ENCODE measurements at places on chromosomes 1 and 21.

DNA sequence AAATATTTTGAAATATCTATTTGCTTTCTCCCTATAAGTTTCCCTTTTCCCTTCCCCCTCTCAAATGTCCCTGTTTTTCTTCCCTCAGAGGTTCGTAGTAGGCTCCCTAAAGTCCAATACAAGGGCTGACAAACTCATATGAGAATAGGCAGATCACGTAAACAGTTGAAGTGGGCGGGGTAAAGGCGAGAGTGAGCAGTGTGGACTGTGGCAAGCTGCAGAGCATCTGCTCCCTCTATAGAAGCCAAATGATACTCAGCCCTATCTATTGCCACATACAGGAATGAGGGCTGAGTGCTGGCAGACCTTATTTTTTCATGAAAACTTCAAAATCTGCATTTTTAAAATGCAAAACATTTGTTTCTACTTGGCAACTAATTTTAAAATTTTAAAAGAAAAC lies 26.3 kb downstream of the PRDX6 start:
- no peak for DNase-seq

GRCh38 chr1:68308034-68308433 lies 75.7 kb upstream of the WLS start:
- DNase-seq = no peak

GRCh38 chr21:45373991-45374816 lies 30.8 kb upstream of the COL18A1 start:
- no peak for DNase-seq

GRCh38 chr1:92307980-92308379 lies 9.1 kb downstream of the RPAP2 start:
- DNase-seq = no peak

GRCh38 chr21:46269466-46269865 lies 15.9 kb downstream of the MCM3AP start:
- no peak for DNase-seq

GRCh38 chr1:247335882-247336281 lies 4.2 kb upstream of the ZNF496 start:
- DNase-seq = no peak

DNA sequence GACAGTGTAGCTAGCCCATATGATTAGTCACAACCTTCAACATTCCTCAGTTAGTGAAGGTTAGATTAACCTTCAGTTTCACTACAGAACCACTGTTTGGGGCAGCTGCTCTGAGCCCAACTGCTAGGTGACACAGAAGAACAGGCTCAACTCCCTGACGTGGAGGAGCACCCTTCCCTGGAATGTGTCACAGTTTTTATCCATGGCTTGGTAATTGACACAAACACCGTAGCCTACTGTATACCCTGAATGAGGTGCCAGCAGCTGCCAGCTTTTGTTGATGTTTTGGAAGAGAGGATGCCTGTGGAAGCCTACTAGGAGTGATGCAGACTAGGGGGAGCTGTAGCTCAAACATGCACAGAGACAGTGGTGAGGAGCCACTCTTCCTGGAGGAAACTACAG lies 56.6 kb upstream of the CR2 start:
- DNase-seq = peak; percentile 17

- DNase-seq = no peak
These were observed 106.6 kb upstream of the RAB4A start for GRCh38 chr1:229164348-229164747.

GRCh38 chr1:228937851-228938536 lies 202.7 kb downstream of the RHOU start:
- no peak for DNase-seq

GRCh38 chr1:168774241-168774640 lies 45.2 kb upstream of the DPT start:
- DNase-seq = no peak

GRCh38 chr1:36134505-36135329 lies 9.7 kb upstream of the COL8A2 start:
- DNase-seq = no peak

GRCh38 chr21:18522181-18522972 lies 118.8 kb upstream of the TMPRSS15 start:
- no peak for DNase-seq

DNA sequence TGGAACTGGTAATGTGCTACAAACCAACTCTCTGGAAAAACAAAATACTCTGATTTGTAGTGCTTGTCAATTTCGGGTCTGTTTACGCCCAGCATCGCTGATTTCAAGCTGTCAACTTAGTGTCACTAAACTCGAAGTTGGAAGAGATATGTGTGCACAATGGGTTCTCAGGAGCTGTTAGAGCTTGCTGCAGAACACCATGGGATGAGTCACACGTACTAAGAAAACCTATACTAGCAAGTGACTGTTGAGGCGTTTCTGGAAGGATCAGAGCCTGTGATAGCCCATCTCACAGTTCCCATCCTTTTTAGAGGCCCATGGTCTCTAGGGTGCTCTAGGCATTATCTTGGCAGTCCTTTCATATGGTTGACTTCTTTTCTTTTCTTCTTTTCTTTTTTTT lies 14.3 kb downstream of the GMEB1 start:
- DNase-seq = no peak

DNA sequence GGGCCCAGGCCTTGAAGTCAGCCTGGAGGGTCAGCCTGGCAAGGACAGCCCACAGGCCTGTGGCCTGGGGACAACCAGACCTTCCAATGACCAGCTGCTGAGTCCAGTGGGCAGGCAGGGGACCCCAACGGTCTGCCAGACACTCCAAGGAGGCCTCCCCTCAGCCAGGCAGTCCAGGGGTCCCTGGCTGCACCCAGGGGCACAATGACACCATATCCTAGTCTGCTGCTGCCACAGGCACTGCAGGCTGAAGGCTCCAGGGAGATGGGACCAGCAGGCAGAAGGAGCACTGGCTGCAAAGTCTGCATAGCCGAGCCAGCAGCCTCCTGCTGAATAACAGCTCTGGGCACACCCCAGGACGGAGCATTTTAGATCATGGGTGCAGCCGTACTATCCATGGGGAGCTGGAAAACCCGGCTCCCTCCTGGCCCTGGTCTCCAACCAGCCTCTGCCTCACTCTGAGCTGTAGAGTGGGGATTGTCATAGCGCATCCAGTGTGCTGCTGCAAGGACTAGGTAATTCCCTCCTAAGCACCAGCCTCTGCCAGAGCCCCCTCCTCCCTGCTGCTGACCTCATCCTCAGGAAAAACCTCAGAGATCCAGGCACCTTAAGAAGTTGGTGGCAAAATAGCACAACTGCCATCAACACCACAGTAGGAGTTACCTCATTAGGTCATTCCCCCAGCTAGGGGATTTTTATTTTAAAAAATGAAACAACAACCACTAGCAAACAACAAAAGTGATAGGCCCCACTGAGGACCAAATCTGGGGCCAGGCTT lies 4.8 kb upstream of the LAPTM5 start:
- DNase-seq = no peak
